ENCODE measurements at places on chromosomes 6 and 20.

- DNase-seq: no peak
Measured at GRCh38 chr6:92024110-92024509, 1395.2 kb downstream of the EPHA7 start.

- no peak for DNase-seq
Measured at GRCh38 chr6:137121401-137121997, 51.9 kb downstream of the IL22RA2 start.

DNA sequence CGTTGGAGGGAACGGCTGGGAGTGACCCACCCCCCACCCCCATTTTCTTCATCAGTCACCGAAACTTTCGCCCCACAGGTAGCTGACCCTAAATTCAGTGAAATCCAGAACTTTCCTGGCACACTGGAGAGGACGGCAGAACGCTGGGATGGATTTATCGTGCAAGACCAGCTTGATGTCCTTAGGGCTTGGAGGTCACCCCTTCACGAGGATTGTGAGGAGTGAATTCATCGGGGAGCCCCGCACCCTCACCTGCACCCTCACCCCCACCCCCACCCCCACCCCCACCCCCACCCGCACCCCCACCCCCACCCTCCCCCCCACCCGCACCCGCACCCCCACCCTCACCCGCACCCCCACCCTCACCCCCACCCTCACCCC lies 13.3 kb upstream of the TCFL5 start:
- DNase-seq: no peak

GRCh38 chr6:77180326-77180725 lies 283.0 kb downstream of the HTR1B start:
- DNase-seq: no peak

- DNase-seq: no peak
Measured at GRCh38 chr20:36102809-36103596, 51.5 kb upstream of the EPB41L1 start.

- DNase-seq: no peak
Measured at GRCh38 chr6:157999168-158000051, 17.7 kb downstream of the SYNJ2 start.

DNA sequence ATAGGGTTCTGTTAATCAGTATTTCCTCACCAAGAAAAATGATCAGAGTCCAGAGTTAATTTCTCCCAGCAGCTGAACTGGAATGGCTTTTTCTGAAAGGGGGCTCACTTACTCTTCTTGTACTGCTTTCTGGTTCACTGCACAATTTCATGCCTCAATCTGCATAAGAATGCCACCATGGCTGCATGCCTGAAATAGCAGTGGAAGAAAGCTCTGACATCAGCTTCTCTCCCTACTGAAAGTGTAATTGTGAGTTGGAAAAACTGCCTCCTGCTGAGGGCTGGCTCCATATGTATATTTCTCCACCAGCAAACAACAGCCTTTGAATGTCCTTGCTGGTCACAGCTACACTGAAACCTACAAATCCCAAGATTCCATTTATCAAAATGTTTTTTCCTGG lies 1027.2 kb upstream of the GJE1 start:
- DNase-seq: no peak

GRCh38 chr6:85452441-85452881 lies 2.6 kb downstream of the NT5E start:
- DNase-seq: no peak

DNA sequence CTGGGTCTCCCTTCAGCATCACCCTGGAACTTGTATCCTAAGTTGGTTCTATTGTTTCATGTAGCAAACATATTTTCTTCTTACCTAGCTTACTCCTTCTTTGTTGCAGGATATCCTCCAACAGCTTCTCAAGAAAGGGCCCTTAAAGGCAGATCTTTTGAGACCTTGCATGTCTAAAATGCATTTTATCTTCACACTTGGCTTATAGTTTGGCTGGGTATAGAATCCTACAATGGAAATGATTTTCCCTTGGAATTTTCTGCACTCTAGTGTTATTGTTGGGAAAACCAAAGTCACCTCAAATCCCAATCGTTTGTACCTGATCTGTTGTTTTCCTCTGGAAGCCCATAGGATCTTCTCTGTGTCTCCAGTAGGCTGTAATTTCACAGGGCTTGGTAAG lies 12.1 kb upstream of the TGM6 start:
- DNase-seq: no peak

- peak; percentile 62 for DNase-seq
Measured at GRCh38 chr20:59774921-59775686, 158.3 kb downstream of the SYCP2 start.

DNA sequence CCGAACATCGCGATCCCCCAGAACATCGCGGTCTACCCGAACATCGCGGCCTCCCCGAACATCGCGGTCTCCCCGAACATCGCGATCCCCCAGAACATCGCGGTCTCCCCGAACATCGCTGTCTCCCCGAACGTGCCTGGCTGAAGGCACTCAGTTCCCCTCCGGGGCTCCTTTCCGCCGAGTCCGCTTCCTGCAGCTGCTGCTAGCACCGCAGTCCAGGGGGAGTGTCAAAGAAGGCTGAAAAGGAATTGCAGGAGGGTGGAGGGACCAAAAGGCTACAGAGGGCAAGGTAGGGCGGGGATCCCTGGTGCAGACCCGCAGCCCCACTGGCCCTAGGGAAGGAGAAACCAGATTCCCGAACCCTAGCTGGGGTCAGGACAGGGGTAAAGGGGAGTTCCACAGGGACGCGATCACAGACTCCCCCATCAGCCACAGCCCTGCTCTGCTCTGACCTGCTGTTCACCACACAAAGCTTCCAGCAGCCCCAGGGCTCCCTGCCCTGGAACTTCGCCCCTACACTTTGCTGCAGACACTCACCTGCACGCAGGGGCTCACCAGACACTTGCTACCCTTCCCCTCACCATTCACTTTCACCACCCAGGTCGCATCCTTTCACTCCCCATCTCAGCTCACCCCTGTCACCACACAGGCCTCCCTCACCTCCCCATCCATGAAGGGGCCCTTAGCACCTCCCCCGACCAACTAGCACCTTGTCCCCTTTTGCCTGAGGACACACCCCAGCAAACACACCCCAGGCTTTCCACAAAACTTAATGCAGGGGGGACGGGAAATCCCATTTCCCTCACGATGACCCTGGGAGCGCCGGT lies 1.7 kb downstream of the ULBP1 start:
- peak; percentile 78 for DNase-seq

DNA sequence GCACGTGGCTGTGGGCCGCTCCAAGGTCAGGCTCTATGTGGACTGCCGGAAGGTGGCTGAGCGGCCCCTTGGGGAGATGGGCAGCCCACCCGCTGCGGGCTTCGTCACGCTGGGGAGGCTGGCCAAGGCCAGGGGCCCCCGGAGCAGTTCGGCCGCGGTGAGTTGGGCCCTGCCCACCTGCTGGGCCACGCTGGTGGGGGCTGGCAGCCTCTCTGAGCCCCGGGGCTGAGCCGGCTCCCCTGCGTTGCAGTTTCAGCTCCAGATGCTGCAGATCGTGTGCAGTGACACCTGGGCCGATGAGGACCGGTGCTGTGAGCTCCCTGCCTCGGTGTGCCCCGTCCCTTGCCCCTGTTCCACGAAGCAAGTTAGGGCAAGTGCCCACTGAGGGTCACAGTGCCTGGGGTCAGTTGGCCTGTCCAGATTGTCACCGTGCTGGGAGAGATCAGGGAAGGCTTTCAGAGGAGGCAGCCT lies 27.1 kb downstream of the COL20A1 start:
- no peak for DNase-seq

DNA sequence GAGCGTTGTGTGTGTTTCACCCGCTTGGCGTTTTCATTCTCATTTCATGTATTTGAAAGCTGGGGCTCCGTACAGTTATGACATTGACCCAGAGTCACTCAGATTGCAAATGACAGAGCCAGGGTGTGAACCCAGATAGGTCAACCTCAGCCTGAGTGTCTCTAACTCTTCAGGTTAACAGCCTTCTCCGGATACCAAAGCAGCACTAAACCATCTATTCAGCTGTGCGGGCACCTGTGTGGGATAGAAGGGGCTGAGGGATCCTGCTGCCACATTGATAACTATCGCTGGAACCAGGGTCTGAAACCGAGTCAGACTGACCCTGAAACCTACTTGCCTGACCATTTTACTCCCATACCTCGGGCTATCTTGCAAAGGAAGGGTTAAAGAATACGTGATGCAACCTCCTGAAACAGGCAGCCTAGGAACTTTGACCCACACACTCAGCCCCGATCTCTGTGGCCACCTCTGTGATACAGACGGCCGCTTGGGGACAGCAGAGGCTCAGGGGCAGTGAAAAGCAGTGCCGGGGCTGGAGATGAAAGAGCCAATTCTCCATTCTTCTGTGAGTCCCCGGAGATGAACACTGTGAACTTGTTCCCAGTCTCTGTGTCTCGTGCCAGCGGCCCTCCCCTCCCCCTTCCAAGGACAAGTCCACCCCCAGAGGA lies 233.5 kb upstream of the QKI start:
- no peak for DNase-seq

GRCh38 chr6:119158057-119158848 lies 79.8 kb upstream of the FAM184A start:
- no peak for DNase-seq

- DNase-seq: no peak
Measured at GRCh38 chr6:70666706-70667105, 977 bp upstream of the SMAP1 start.

DNA sequence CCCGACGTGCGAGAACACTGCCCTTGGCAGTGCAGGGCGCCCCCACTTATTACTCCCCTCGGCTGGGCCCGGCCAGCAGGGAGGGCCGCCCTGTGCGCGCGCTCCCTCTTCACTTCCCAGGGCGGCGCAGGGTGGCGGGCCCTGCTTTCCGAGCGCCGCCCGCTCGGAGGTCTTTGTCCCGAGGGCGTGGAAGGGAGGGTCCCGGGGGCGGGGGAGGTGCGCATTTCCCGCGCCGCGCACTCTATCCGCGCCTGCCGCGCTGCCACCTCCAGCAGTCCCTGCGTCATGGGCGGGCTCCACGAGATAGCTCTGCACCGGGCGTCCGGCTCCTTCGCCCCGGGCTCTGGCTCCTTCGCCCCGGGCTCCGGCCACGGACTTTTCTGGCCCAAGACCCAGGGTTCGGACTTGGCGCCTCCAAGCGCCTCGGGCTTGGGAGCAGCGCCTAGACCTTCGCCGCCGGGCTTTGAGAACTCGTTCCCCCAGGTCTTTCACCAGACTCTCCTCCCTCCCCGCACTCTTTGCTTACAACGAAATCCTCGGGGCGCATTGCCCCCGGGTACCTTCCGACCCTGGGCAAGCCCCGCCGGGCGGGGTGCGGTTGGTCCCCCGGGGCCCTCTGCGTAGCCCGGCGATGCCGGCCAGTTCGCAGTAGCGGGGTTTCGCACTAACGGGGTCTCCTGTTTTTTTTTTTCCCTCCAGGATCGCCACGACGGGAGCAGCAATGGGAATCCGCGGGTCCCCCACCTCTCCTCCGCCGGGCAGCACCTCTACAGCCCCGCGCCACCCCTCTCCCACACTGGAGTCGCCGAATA lies 1.6 kb downstream of the TFAP2C start:
- DNase-seq: no peak

DNA sequence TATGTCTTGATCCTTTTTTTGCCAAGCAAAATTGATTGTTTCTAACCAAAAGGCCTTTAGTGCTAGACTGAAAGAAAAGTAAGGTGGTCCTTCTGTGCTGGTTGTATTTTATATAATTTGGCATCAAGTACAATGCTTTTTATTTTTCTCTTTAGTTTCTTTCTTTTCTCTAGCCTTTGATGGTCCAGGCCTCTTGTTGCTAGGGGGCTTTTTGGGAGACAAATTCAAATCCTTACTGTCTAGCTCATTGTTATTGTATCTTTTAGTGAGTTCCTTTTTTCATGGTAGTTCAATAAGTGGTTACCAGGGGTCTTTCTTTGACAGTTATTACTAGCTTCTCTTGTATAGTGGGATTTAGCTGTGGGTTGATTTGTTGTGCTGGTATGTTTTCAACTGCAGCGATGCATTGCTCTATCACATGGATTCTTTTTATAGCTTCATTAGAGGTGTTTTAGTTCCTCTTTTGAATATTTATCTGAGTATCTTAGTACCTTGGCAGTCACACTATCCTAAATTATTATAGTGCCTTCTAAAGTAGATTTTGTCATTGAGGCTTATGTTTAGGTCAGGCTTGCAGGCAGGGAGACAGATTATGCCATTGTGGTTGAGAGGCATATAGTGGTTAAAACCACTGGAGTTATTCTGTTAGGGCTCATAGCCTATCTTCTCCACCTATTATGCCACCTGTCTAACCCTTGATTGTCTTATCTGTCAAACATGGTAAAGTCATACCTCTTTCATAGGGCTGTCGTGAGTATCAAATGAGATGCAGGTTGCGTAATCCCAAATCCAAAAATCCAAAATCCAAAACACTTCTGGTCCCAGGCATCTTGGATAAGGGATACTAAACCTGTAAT lies 49.5 kb downstream of the KCNS1 start:
- no peak for DNase-seq

DNA sequence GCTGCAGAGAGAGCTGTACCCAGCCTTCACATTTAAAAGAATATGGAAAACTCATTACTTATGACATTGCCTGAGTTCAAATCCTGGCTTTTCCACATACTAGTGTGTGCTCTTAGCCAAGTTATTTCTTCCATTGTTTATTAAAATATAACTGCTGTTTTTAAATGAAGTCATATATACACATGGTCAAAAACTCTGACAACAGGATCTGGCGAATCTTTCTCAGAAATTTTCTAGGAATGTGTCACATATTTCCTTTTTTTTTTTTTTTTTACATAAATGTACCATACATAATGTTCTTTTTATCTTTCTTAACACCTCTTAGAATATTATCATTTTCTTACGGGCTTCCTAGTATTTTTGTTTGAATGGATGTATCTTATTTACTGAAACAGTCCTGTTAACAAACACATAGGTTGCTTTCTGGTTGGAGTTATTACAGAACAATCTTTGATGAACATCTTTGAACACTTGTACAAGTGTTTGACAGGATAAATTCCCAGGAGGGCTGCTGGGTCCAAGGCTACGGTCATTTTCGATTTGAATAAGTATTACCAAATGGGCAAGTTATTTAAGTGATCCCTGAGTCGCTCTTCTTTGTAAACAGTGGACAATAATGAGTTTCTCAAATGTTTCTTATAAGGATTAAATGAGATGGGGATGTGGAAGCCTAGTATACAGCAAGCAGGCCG lies 1.6 kb upstream of the SNX9 start:
- DNase-seq: no peak

DNA sequence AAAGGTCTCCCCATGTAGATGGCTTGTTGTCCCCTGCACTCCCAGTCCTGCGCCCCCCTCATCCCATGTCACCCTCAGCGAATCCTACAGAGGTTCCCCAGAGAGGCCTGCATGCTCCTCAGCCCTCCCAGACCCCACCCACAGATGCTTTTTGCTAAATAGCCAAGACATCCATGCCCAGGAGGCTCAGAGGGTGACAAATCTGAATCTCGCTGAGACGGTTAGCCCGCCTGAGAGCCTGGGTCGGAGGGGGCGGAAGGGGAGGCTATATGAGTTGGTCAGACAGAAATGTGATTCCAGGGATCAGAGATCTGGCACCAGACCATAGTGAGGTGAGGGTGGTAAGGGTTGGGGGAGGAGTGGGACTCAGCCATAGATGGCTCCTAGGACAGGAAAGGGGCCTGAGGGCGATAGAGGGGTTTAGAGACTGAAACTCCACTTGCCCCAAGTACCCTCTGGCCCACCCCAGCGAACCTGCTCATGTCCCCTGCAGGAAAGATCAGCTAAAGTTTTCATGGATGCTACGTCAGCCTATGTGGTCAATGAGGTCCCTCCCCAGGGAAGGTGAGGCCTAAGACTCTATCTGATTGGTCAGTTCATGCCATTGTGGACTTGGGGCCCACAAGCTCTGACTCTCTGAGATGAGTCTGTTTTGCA lies 33.2 kb downstream of the TFEB start:
- DNase-seq: no peak

Measured in vagina (tissue), 2 donors.